Colonic mucosa (tissue), 4 donors: ENCODE measurements at places on chromosomes 2 and 18. TPM values are rescaled to one million over a fixed set of nuclear protein-coding genes. Genes with fewer than 3 reads are reported as not detected.

DNA sequence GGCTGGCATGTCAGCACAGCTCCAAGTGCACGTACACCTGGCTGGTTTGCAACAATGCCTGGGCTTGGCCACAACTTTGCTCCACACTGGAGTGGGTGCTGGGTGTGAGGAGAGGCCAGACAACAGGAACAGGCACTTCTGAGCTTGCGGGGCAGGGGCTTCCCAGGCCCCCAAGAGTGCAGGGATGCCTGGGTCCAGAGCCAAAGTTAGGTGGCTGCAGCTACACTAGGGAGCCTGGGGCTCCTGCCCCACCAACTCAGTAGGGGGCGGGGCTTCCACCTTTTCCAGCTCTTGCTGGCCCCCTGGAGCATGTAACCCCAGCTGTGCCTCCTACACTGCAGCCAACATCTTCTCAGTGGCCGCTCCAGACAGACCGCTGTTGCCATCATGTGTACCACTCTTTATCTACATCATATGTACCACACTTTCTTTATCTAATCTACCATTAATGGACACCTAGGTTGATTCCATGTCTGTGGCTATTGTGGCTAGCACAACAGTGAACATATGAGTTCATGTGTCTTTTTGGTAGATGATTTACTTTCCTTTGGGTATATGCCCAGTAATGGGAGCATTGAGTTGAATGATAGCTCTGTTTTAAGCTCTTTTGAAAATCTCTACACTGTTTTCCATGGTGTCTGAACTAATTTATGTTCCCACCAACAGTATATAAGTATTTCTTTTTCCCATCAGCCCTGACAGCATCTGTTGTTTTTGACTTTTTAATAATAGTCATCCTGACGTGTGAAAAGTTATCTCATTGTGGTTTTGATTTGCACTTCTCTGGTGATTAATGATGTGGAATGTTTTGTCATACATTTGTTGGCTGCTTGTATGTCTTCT, 87.9 kb downstream of the ZNF804A start:
- no peaks in the 10 kb centered on the region for H3K36me3 ChIP-seq
- no peaks in the 10 kb centered on the region for H3K4me1 ChIP-seq
- no peak for DNase-seq
- H3K27ac ChIP-seq, result no peak overlapping the region
- H3K27me3 ChIP-seq, result no peaks in the 10 kb centered on the region

- no peaks in the 10 kb centered on the region for H3K27me3 ChIP-seq
- H3K36me3 ChIP-seq, result no peaks in the 10 kb centered on the region
- H3K4me1 ChIP-seq, result no peaks in the 10 kb centered on the region
- no peak for DNase-seq
- no peak overlapping the region for H3K27ac ChIP-seq
- H3K4me3 ChIP-seq, result no peak overlapping the region
Observed at GRCh38 chr18:47936952-47937351, 6.5 kb upstream of the SMAD2 start.

DNA sequence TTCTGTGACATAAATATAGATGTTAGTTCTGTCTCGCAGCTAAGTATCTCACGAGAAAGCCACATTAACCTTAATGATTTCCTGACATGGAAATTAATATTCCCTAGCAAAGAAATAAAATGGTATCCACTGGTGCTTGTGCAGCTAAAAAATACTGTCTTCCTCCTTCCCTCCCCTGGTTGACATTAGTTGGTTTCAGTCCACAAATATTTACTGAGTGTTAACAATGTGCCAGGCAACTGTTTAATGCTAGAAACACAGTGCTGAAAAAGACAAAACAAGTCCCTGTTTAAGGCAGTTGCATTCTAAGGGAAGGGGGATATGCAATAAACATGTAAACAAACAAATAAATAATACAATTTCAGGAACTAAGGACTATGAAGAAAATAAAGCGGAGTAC, 44.2 kb upstream of the VPS54 start:
- no peak for DNase-seq
- no peaks in the 10 kb centered on the region for H3K27me3 ChIP-seq
- H3K36me3 ChIP-seq, result no peaks in the 10 kb centered on the region
- peak overlapping the region; percentile 28 for H3K27ac ChIP-seq
- peaks cover 7% of the 10 kb centered on the region for H3K4me1 ChIP-seq

DNA sequence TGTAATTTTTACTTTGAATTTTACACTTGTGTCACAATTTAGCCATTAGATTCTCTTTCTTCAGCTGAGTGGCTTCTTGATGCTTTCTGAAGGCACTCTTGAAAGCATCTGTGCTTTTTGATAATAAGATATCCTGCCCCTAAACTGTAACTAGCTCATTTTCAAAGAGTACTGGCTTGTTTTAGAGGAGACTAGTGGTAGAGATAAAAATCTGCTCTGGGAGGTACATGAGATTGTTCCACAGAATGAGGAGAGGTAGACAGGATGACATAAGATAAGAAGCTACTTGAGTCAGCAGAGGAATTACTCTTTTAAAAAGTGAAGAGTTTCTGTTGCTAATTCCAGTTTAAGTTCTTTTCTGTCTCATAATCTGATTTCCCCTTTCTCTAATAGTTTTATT, 10.6 kb downstream of the PLEKHB2 start:
- H3K36me3 ChIP-seq, result no peaks in the 10 kb centered on the region
- H3K4me3 ChIP-seq, result no peak overlapping the region
- no peaks in the 10 kb centered on the region for H3K27me3 ChIP-seq
- H3K27ac ChIP-seq, result no peak overlapping the region
- no peak for DNase-seq

GRCh38 chr2:134284119-134284670, 30.3 kb downstream of the MGAT5 start:
- no peak overlapping the region for H3K4me3 ChIP-seq
- no peak for DNase-seq
- no peaks in the 10 kb centered on the region for H3K36me3 ChIP-seq
- no peaks in the 10 kb centered on the region for H3K4me1 ChIP-seq
- H3K27ac ChIP-seq, result no peak overlapping the region

DNA sequence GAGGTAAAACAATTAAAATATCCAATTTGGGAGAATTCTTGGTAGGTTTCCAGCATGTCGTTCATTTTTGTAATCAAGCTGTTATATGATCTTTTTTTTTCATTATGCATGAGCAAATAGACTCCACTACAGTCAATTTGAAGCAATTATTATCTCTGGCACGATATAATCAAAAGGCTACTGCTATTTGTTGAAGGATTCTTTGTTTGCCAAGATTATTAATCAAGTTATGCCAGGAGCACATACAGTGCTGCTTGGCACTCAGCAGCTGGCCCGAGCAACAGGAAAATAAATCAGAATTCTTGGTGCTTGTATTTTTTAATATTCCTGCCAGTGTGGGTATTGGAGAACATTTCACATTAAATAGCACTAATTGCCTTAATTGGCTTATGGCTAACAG, 279.5 kb downstream of the RND3 start:
- no peaks in the 10 kb centered on the region for H3K4me1 ChIP-seq
- no peak overlapping the region for H3K27ac ChIP-seq

GRCh38 chr2:72770879-72771461, 54.9 kb downstream of the EXOC6B start:
- no peaks in the 10 kb centered on the region for H3K4me1 ChIP-seq
- H3K4me3 ChIP-seq, result no peak overlapping the region
- no peaks in the 10 kb centered on the region for H3K36me3 ChIP-seq
- peak; percentile 78 for DNase-seq
- no peaks in the 10 kb centered on the region for H3K27me3 ChIP-seq

DNA sequence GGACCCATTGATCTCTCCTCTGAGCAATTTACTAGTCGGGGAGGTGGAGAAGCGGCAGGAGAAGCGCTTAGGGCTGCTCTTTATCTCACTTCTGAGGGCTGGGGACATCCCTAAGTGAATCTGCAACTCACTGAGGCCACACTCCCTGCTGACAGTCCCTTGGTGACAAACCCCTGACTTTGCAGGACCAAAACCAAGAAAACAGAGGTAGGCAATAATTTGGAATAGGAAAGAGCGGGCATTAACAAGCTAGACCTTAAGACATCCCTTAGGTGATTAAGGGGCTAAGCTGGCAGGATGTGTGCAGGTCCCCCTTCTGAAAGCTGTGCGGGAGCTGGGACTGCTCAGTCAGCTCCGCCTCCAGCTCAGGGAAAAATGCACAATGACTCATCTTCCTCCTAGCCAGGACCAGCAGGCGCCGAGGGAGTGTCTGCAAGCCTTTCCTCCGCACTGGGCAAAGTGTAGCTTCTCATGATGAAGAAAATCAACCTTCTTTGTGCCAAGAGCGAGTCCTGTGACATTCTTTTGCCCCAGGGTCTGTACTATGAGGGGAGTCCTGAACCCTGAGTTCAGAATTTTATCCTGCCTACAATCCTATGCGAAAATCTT, 63.3 kb downstream of the BOD1L2 start:
- peaks cover 7% of the 10 kb centered on the region for H3K4me1 ChIP-seq
- no peaks in the 10 kb centered on the region for H3K36me3 ChIP-seq
- peak overlapping the region; percentile 38 for H3K27ac ChIP-seq
- DNase-seq, result peak; percentile 64

- no peak overlapping the region for H3K4me3 ChIP-seq
- no peaks in the 10 kb centered on the region for H3K36me3 ChIP-seq
- H3K27ac ChIP-seq, result no peak overlapping the region
- no peaks in the 10 kb centered on the region for H3K4me1 ChIP-seq
- DNase-seq, result no peak
Observed at GRCh38 chr2:134575888-134576287, 142.9 kb downstream of the TMEM163 start.

Gene HAT1
- 31.8 TPM for total RNA-seq

Gene CACNB4
- 1.0 TPM for total RNA-seq
